ENCODE measurements at places on chromosomes 12 and 14.

DNA sequence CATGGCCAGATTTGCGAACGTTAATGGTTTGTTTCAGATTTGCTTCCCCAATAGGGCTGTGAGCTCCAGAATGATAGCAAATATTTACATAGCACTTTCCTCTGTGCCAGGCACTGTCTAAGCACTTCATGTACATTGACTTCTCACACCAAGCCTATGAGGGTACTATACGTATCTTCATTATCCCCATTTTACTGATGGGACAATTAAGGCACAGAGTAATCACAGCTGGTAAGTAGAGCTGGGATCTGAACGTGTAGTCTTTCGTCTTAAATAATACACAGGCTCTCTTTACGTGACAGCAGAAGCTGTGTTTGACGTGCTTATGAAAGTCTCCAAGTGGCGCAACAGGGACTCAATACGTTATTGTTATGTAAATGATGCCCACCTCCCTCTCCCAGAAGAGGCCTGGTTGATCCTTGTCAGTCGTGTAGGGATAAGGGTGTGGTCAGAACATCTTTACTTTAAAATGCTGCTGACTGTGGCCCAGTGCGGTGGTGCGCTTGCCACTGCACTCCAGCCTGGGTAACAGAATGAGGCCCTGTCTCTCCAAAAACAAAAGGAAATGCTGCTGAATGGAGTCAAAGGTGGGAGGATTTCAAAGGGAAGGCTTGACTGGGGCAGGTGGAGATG lies 66.3 kb upstream of the TCL1B start:
- no peak for DNase-seq

DNA sequence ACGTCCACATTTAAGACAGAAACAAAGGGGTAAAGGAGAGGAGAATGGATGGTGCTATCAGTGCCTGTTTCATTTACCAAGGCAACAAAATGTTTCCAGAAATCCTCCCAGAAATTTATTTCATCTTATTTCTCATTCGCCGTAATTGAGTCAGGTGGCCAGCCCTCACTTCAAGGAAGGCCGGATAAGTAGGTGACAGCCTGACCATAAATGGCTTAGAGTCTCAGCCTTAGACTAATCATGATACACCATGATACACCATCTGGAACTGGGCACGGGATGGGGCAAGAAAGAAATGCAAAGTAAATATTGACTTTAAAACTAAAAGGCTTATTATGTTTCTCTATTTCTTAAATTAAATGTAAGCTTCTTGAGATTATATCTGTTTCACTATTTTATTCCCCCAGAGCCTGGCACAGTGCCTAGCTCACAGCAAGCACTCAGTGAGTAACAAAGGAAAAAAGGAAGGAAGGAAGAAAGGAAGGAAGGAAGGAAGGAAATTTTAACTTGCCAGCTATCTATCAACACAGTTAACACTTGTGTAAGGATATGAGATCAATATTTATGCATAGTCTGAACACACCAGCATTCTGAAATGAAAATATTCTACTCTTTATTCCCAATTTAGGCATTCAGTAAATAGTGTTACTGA lies 106.1 kb upstream of the FSCB start:
- no peak for DNase-seq

- DNase-seq: no peak
Measured at GRCh38 chr12:22535478-22535877, 8.9 kb downstream of the C2CD5 start.

- no peak for DNase-seq
Measured at GRCh38 chr14:49553892-49554291, 32.3 kb downstream of the RPS29 start.

DNA sequence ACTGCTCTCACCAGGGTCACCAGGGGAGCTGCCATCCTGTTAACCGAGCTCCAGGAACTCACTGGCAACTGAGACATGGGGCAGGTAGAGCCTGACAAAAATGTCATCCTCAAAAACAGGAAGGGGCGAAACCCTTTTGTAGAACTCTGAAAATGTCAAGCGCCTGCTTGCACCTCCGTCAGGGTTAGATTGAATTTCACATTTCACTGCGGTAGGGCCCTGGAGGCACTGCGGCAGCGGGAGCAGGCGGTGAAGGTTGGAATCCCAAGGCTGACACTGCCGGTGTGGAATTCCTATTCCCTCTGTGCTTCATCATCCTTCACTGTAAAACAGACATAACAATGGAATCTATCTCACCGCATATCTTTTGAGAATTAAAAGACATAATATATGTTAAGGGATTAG lies 142.8 kb upstream of the TMCC3 start:
- DNase-seq: no peak

DNA sequence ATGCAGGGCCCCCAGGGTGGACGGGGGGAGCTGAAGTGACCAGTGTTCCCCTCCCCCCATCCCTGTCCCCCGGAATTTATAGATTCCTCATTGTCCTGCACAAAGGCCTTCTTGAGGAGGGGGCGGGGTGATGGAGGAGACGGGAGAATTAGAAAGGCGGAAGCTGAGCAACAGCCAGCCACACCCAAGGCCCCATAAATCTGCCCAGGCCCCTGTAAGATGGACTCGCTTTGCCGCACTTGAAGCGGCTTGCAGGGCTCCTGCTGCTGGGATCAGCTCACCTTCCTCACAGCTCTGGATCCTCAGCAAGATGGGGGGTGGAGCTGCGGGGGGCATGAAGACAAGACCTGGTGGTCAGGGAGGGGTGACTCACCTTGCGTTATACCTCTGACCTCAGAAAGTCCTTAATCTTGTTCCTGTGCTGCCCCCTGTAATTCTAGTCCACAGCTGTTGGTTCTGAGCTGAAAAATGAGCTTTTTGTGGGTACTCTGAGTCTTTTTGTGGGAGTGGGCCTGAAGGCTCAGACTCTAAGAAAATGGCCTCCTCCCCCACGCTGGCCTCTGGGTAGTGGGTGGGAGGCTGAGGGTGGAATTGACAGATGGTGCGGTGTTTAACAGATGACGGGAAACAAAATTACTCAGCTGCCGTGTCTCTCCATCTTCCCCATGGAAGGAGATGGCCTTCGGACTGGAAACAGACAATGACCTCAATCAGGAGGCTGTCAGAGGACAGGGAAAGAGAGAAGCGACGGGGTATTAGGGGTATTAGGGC lies 15.8 kb upstream of the ANKRD33 start:
- no peak for DNase-seq

- DNase-seq: peak; percentile 54
Measured at GRCh38 chr12:113030875-113031525, 25.5 kb upstream of the DTX1 start.

GRCh38 chr12:123499332-123499731 lies 34.2 kb downstream of the RILPL1 start:
- DNase-seq: no peak

DNA sequence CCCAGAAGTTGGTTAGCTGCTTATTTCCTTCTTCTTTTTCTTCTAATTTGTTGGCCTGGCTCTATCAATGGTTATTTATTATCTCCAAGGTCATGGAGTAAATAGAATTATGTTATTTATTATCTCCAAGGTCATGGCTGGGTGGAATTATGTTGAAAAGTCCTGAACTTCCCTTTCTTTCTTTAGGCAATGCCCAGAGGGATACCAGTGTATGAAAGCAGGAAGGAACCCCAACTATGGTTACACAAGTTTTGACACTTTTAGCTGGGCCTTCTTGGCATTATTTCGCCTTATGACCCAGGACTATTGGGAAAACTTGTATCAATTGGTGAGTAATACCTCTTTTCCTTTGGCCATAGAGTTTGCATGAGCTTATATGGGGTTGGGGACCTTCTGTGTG lies 111.6 kb downstream of the SCN8A start:
- no peak for DNase-seq

GRCh38 chr14:22884076-22884737 lies 1.2 kb downstream of the REM2 start:
- no peak for DNase-seq

GRCh38 chr12:53096089-53096741 lies 1.3 kb upstream of the IGFBP6 start:
- DNase-seq: peak; percentile 73

DNA sequence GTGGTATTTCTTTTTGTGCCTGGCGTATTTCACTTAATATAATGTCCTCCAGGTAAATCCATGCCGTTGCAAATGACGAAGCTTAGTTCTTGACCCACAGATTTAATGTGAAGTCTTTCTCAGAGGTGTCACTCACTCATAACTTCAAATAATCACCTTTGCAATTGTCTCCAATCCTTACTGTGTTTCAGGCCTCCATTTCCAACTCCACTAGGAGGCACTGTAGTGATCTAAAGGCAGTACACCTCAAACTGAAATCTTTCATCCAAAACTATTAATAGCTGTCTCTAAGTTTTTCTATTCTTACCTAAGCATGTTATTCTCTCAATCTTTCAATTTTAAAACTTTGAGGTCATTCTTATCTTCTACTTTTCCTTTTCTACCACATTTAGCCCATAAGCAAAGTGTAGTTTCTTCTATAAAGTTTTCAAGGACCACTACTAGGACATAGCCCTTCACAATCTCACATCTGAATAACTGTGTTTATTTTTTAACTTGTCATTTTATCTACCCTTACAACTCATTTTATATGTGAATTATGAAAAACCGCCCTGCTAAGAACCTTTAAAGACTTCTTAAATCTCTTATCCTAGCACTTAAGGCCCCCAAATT lies 25.5 kb upstream of the FBXO34 start:
- DNase-seq: peak; percentile 29

- DNase-seq: peak; percentile 72
Measured at GRCh38 chr12:96980991-96981414, 73.9 kb downstream of the NEDD1 start.

DNA sequence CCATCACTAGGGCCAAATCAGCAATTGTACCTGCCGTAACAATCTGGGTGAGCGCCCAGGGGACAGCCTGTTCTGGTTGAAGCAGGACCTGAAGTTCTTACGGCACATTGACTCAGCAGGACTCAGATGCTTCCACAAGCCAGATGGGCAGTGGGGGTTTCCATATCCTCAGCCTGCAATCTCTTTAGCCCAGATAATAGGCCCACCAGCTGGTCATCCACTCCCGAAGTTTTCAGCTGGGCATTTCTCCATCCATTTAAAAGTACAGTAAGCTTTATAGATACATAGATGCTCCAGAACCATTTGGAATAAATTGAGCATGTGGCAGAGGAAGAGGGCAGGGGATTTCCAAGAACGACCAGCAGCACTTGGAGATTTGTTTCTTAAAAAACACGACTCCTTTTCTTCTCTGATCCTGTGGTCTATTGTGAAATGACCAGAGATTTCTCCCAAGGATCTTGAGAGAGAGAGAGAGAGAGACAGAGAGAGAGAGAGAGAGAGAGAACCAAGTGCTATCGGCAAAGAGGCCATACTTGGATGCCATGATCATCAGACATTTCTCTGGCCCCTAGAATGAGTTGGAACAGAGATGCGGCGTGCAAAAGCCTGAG lies 74.8 kb upstream of the PLXNC1 start:
- DNase-seq: no peak

GRCh38 chr12:19021646-19022045 lies 107.9 kb upstream of the PLEKHA5 start:
- no peak for DNase-seq

- DNase-seq: peak; percentile 28
Measured at GRCh38 chr14:61527325-61528100, 167.8 kb upstream of the HIF1A start.

DNA sequence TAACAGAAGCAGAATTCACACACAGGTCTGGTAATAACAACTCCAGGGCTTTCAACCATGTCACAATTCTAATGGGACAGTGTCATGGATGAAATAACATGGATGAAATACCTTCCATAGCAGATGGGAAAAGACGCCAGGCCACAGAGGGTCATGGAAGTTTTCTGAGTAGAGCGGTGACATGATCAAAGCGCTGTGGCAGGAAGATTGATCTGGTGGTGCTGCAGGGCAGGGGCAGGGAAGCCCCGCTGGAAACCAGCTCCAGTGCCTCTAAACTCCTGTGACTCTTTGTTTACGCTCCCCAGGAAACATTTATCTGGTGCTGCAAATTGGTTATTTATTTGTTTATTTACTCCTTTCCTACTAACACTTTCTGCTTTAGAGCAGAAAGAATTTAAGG lies 108.3 kb upstream of the HMGA2 start:
- DNase-seq: no peak

- DNase-seq: no peak
Measured at GRCh38 chr14:85762526-85762925, 232.6 kb downstream of the FLRT2 start.

DNA sequence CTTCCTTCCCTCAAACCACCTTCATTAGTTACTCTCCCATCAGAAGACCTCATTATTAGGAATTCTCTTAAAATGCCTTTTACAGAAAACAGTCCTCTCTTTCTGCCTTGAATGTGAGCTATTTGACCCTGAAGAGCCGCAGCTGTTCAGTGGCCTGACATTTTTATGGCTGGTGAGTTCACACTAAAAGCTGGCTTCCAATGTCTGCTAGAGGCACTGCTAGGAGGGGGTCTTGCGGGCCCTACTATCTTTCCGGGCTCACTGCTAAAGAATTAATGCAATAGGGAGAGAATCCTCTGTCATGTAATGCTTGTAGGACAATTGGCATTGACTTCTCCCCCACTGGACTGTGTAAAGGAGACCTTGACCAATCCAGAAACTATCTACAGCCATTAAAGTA lies 87.7 kb downstream of the GPR135 start:
- DNase-seq: no peak

DNA sequence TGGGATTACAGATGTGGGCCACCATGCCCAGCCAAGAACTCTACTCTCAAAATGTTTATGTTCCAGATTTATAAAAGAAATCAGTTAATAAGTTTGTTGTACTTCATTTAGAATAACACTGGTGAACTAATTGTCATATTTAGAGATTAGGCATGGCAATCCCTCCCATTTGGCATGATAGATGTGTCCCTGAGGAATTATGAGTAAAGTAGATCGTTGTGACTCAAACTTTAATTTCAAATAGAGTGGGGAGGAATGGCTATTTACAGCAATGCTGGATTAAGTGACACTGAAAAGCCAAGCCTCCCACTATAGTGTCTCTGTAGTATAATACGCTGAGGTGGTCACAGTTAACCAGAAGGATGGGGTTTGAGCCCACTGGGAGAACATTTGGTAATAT lies 39.3 kb upstream of the RTRAF start:
- no peak for DNase-seq

- no peak for DNase-seq
Measured at GRCh38 chr12:13251521-13251920, 55.0 kb downstream of the EMP1 start.

- no peak for DNase-seq
Measured at GRCh38 chr12:120388691-120389481, 19.9 kb upstream of the MSI1 start.

- DNase-seq: no peak
Measured at GRCh38 chr12:122996621-122997342, 16.3 kb downstream of the ARL6IP4 start.

- DNase-seq: no peak
Measured at GRCh38 chr12:113854385-113855142, 111.6 kb downstream of the RBM19 start.

DNA sequence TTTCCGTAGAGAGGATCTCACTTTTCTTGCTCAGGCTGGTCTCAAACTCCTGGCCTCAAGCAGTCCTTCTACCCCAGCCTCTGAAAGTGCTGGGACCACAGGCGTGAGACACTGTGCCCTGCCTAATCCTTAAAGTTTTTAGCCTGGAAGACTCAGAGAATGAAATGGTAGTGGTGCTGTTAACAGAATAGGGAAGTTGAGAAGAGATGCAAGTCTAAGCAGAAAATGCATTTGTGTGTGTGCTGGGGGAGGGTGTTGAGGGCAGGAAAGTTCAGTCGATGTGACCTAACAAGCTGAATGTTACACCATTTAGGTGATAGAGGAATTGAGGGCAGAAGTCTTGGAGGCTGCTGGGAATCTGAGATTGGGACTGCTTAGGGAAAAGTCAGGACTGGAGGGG lies 6.9 kb upstream of the TUBA1A start:
- DNase-seq: no peak
